ENCODE measurements at places on chromosomes 7 and 10.
A peak's percentile ranks its signal among the peaks of the same experiment; 100 is the strongest.

DNA sequence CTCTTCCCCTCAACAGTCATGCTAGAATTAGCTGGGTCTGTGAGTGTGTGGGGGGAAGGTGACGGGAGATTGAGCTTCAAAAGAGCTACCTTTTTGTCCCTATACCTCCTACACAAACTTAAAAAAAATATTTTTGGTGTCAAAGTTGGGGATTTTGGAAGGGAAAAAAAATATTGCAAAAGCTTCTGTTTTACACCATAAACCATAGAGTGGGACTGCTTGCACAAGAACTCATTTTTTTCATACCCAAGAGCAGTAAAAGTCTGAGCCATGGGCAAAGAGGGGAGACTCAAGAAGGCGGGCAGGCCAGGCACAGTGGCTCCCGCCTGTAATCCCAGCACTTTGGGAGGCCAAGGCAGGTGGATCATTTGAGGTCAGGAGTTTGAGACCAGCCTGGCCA, 9.4 kb upstream of the ZDHHC4 start:
- no peak for DNase-seq

- no peak for DNase-seq
These were observed 123.6 kb downstream of the PRLHR start for GRCh38 chr10:118471863-118472262.

- no peak for DNase-seq
These were observed 49.0 kb downstream of the PRR15 start for GRCh38 chr7:29612596-29612995.

- DNase-seq, result no peak
These were observed 63.1 kb downstream of the EEPD1 start for GRCh38 chr7:36216063-36216684.

- DNase-seq, result peak; percentile 15
These were observed 4.5 kb upstream of the LRRC4 start for GRCh38 chr7:128035712-128036111.

DNA sequence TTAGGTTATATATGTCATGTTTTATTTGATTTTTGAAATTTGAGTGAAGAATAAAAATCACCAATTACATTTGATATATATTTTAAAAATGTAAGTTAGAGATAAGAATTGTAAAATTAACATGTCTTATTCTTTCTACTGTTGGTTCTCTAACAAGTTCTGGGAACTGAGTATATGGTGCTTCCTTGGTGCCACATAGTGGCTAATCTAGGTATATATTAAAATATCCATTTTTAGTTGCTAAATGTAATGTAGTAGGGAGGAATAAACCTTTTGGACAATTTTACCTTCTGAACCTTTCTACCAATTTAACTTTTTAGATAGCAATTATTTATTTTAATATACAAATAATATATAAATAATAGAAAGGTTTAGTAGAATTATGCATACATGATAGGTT, 17.5 kb downstream of the CFAP69 start:
- peak; percentile 32 for DNase-seq

GRCh38 chr10:98525969-98526368, 79.2 kb upstream of the HPS1 start:
- DNase-seq, result no peak

DNA sequence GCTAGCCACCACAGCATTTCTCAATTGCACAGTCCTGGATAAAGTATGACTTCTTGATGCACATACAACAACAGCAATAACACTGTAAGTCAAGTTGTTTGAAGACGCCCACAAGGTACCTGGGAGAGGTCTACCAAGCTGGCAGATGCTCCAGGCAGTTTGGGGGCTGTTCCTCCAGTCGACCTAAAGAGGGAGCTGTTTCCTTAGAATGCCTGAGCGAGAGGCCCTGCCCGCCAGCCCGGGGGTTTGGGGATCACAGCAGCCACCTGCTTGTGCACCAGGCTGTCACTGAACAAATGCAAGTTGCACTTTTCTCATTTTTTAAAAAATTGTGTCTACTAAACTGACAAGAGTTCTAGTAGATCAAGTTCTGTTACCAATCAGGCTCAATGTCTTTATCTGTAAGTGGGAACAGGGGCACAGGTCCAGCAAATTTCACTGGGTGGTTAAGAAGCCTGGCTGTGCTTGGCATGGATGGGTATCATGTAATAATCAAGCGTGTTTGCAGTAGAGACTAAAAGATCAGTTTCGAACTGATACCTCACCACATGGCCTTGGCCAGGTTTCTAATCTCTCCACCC, 193.8 kb upstream of the ADO start:
- peak; percentile 76 for DNase-seq

GRCh38 chr10:103661198-103661950, 167.9 kb downstream of the NEURL1 start:
- no peak for DNase-seq

DNA sequence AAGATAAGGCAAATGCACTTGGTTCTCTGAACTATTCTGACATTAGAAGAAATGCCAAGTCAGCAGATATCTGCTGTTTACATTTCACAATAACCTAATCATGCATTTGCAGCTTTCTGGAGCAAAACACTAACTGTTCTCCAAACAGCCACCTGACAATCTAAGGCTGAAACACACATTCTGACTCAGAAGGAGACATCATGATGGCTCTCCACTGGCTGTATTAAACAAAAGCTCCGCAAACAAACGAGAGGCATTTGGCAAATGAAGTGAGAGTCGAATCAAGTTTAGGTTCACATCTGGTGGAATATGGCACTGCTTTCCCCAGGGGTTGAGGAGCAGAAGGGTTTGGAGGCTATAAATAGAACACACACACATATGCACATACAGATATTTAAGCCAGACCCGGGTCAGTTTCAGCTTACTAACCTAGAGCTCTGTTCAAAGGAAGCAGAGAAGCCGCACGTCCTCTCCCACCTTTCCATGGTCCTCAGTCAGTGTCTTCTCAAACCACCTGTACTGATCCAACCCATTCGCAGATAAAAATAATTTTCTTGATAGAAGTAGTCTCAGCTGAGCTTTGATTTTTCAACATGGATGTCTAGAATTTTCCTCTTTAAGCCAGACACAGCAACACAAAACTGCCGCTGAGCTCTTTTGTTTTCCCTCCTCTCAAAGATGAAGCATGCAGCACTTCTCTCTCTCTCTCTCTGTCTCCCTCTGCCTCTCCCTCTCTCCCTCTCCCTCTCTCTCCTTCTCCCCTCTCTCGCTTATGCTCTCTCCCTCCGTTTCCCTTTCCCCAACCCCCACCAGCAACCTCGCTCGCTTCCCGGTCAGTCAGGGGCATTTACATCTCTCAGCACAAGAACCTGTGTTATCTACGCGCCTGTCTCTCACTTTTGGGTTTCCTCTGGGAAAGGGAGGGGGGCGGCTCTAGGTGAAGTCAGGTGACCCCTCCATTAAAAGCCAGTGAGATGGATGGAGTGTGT, 682.8 kb downstream of the MAGI2 start:
- DNase-seq, result no peak

DNA sequence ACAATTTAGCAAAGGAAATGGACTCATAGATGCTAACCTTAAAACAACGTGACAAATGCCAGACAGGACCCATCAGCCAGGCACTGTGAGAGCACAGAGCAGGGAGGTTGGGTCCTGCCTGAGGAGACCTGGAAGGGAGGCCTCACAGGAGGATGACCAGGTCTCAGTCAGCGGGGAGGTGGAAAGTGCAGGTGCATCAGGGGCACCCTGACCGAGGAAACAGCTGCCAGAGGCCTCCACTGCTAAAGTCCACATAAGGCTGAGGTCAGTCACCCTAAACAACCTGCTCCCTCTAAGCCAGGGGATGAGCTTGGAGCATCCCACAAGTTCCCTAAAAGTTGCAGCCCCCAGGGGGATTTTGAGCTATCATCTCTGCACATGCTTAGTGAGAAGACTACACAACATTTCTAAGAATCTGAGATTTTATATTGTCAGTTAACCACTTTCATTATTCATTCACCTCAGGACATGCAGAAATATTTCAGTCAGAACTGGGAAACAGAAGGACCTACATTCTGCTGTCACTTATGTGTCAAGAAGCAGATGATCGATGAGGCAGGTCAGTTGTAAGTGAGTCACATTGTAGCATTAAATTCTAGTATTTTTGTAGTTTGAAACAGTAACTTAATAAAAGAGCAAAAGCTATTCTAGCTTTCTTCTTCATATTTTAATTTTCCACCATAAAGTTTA, 157.6 kb upstream of the LANCL2 start:
- DNase-seq, result no peak

DNA sequence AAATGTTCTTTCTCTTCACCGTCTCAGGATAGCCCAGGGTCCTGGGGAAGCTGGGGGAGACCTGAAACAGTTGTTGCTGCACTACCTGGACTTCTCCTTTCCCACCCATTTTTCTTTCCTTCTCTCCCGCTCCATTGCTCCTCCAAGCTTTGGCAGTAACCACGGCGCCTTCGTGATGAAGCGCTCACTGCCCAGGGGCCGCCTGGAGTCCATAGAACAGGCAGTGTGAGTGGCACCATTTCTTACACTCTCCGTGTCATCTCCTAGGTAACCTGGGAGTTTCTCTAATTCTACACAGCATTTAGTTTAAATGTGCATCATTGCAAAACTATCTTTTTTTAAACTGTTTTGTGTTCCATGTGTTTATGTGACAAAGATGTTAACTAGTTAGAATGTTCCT, 40.3 kb upstream of the BHLHA15 start:
- DNase-seq, result no peak

- no peak for DNase-seq
These were observed 119.0 kb upstream of the SORCS3 start for GRCh38 chr10:104521901-104522694.

GRCh38 chr7:15457990-15458955, 103.5 kb downstream of the AGMO start:
- no peak for DNase-seq

DNA sequence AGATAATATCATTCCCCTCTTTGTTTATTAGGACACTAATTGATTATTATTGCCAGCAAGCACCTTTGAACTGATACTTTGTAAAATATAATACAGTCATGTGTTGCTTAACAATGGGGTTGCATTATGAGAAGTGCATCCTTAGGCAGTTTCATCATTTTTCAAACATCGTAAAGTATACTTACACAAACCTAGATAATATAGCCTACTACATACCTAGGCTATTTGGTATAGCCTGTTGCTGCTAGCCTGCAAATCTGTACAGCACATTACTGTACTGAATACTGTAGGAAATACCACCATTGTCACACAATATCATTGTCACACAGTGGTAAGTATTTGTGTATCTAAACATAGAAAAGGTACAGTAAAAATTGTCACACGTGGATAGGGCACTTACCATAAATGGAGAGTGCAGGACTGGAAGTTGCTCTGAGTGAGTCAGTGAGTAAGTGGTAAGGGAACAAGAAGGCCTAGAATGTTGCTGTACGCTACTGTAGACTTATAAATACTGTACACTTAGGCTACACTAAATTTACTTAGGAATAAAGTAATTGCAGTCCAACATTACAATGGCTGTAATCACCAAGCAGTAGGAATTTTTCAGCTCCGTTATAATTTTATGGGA, 70.7 kb downstream of the LCOR start:
- no peak for DNase-seq

- peak; percentile 77 for DNase-seq
These were observed 3.6 kb downstream of the ZSCAN21 start for GRCh38 chr7:100053215-100053614.

- DNase-seq, result peak; percentile 90
These were observed at the start of gene HOXA13 for GRCh38 chr7:27199849-27200760. HOXA13 (minus strand) TSS chr7:27200091; CDS start chr7:27200077, 14 bp downstream.

DNA sequence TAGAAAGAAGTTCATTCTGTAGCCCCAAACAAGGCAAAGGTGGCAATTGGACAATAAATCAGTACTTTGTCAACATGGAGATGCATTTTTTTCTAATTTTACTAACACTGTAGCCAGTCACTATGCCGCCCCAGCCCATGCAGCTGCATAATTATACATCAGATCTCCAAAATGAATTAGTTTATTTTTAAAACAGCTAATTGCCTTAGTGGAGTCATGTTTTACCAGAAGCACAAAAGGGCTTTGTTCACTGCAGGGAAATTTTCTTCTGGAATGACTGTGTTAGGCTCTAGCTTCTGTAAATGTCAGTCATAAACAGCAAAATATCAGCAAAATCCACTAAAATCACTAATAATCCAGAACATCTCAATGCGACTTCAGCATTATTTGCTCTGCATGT, 20.1 kb upstream of the HDAC9 start:
- DNase-seq, result no peak

GRCh38 chr10:32051926-32052325, 4.3 kb downstream of the KIF5B start:
- DNase-seq, result no peak

- peak; percentile 58 for DNase-seq
These were observed 70.9 kb downstream of the SYPL1 start for GRCh38 chr7:106041140-106041717.

DNA sequence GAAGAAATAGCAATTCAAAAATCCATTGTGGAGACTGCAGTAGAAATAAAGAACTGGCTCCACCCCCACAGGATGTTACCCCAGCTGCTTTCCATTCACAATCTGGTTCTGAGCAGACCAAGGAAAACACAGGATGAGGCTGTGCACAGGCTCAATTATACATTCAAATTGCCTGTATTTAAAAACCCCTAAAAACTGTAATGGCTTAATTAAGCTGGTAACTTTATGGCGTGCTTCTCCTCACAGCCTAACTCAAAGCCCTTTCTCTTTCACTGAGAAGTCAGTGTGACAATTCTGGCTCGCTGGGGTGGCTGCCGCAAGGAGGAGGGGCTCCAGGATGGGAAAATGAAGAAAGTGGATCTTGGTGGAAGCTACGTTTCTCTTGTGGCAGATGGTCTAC, 1191.1 kb downstream of the SORCS1 start:
- DNase-seq, result no peak

GRCh38 chr10:71397296-71398212, 834 bp downstream of the CDH23 start:
- no peak for DNase-seq

DNA sequence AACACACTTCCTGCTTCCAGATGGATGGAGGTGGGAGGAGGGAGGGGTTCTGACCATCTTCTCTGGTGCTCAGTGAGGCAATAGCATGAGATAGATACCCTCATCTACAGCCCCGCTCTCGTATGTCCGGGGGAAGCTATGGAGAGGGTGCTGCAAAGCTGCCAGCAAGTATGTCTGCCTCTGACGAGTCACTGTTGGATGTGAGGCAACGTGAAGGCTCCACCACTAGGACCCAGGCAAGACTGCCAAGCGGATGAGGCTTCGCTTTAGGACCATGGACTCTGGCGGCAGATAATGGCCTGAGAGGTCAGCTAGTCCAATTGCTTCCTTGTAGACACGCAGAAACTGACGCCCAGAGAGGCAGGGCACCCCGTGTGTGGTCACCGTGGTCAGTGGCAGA, 601.6 kb downstream of the PTPRN2 start:
- DNase-seq, result no peak

DNA sequence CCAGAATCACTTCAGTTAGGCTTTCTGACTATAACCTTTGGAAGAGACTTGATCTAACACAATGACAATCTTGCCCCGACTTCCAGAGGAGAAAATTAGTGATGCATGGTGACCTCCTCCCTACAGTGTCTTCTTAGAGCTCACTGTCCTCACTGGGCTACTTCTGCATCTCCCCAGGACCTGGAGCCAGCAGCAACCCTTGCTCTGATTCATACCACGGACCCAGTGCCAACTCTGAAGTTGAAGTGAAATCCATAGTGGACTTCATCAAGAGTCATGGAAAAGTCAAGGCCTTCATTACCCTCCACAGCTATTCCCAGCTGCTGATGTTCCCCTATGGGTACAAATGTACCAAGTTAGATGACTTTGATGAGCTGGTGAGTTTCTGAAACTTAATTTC, 12.6 kb downstream of the CPA2 start:
- DNase-seq, result no peak

GRCh38 chr10:91865562-91866081, 43.7 kb downstream of the FGFBP3 start:
- no peak for DNase-seq

Measured in KBM-7 (cell line).